ENCODE measurements at places on chromosomes 6 and 20.

DNA sequence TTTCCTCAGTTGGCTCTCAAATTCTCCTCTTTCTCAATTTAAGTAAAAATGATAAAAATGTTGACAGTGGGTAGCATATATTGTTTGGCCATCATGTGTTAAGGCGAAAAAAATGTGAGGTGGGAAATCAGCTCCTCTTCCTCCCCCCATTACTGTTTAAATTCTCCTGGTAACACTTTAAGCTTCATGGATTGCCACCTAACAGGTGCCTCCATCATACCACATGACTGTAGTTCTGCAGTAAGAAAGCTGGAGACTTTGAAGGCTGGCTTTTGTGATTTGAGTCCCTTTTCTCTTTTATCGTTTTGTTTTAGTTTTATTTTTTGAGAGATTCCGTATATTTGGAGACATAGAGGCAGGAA lies 1.2 kb downstream of the ZFAND3 start:
- DNase-seq: no peak

- DNase-seq: no peak
These were observed 36.4 kb upstream of the KAT14 start for GRCh38 chr20:18101125-18101810.

DNA sequence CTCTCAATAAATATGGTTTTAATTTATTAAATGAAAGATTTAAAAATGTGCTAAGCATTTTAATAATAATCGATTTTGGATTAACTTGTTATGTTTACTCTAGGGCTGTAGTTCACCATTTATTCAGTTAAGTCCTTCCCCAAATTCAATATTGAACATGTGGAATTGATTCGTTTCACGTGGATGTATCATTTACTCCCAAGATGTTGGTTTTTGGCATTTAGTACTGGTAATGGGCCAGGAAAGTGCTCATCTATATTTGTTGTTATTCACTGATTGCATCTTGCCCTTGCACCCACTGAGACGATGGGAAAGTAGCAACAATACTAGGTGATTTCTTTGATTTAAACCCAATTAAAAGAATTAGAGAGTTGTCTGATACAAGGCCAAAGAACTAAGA lies 97.1 kb downstream of the ESR1 start:
- no peak for DNase-seq

- DNase-seq: no peak
These were observed 32.3 kb downstream of the ELOVL2 start for GRCh38 chr6:11011787-11012234.

DNA sequence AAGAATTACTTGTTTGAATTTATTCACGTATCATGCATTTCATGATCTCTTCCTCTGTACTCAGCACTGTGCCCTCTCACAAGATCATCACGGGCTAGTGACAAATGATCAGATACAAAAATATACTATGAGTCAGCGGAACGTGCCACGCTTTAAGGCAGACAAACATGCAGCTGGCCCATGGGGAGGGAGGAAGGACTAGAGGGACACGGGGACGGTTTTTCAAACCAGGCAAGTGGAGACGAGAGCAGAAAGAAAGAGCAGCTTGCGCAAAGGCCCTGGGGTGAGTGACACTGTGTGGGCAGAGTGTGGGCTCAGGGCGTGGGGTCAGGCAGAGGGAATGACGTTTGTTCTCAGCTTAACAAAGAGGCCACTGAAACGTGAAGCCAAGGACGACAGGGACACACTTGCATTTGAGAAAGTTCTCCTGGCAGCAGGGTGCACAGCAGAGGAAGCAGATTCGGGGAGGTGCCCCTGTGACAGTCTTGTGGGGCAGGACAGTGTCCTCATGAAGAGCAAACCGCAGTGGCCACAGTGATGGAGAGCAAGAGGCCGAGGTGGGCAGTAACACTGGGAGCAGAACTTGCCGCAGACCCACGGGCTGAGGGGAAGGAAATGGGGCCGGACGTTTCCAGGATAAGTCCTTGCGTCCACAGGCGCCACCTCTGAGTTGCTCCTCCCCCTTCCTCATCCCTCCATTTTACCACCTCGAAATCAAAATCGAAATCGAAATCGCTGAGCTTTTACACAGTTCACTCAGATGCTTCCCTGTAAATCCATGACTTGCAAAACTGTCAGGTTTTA lies 6.9 kb upstream of the RPS6KA2 start:
- DNase-seq: no peak

GRCh38 chr20:48635791-48636267 lies 192.0 kb downstream of the PREX1 start:
- peak; percentile 15 for DNase-seq

GRCh38 chr20:2000285-2000684 lies 6.4 kb upstream of the PDYN start:
- no peak for DNase-seq

GRCh38 chr6:53915026-53915691 lies 120.4 kb downstream of the LRRC1 start:
- no peak for DNase-seq

DNA sequence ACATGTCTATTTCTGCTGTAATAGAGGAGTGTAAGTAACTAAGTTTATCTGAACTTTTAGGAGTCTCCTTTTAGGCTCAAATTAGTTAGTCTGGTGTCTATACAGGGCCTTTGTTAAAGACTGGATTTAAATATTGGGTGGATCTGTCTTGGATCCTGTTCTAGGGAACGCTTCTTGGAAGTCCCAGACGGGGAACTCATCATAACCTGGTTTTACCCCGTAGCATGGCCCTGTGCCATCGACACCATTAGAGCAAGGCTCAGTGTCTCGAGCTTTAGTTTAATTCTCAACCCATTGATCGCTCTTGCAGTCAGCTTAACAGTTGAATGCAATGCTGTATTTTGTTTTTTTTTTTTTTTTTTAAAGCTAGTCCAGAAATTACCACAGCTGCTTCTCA lies 89.9 kb downstream of the CARMIL1 start:
- no peak for DNase-seq

DNA sequence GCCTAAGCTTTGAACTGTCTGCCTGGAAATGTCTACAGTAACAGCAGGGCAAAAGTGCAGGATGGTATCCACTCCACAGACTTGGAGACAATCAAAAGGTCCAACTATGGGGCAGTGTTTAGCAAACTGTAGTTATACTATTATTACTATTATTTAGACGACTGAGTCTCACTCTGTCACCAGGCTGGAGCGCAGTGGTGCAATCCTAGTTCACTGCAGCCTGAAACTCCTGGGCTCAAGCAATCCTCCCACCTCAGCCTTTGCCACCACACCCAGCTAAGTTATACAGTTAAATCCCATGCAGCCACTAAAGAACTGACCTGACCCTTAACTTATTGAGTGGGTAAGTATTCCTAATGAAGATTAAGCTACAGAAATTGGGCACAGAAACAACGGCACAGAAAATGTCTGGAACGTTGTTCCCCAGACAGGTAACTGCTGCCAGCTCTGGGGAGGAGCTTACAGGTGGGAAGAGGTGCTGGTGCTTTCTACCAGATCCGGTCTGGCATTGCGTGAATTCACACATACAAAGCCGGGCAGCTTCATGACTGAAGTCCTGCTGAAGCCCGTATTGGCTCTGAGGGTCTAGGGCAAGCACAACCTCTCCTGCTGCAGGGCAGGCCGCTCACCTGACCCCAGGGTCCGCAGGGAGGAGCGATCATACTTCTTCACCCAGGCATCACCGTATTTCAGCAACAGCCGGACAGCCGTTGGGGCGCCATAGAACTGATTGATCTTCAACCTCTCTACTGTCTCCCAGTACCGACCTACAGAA lies 27.0 kb upstream of the APMAP start:
- no peak for DNase-seq

GRCh38 chr6:110537208-110538123 lies 61.1 kb upstream of the SLC22A16 start:
- DNase-seq: no peak

DNA sequence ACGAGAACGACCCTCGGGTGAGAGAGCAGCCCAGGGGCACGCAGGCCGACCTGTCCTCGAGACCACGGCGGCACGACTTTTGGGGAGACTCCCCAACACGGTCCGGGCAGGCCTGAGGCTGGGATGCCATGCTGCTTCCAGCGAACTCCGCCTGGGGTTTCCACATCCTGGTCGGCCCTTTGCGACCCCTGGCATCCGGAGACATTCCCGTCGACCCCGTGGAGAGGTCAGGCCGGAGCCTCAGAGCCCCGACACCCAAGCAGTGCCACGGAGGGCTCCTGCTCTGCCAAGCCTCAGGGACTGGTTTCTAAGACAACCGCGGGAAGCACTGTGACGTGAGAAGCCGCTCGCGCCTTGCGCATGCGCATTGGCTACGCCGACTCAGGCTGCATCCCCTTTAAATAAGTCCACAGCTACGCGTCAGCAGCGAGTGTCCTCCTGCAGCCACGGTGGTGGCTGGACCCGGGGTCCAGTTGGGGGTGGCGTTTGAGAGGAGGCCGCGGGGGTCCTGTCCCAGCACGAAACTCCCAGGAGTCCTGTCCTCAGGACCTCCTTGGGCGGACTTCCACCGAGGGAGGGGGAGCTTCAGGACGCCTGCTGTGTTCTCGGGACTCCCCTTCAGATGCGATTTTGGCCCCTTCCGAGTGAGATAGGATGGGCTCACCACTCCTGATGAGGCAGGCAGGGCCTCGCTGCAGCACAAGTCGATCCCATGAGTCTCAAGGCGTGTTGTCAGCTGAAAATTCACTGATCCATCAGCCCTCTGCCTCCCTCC lies 1089.3 kb upstream of the DEFB115 start:
- no peak for DNase-seq

DNA sequence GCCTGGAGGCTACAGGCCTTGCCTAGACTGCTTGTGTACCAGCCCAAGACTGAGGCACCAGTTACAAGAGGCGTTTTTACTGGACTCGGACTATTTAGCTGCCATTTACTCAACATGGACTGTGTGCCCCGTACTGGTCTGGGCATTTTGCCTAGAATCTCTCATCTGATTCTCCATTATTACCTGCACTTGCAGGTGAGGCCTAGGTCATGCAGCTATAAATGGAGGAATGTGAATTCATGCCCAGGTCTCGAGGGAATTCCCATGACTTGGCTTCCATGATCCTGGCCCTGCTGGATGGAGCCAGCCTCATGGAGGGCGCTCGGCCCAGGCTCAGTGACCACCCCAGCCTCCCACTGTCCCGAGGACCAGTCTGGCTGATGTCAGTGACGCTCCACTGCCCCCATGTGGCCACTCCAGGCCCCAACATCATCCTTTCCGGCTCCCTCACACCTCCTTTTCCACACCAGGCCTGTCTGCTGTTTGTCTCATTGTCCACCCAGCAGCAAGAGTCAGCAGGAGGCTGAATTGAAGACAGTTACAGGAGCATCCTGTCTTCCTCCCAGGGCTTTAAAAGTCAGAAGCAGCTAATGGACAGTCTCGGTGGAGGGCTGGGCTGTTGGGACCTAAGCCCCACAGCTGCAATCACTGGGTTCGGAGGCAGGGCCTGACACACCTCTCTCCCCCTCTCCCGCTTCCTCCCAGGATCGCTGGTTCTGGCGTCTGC lies 8.7 kb downstream of the MMP24OS start:
- no peak for DNase-seq

- no peak for DNase-seq
These were observed 12.8 kb upstream of the DNAAF9 start for GRCh38 chr20:3420211-3420707.

- DNase-seq: no peak
These were observed 102.8 kb downstream of the NRSN1 start for GRCh38 chr6:24228681-24229255.

- DNase-seq: no peak
These were observed 22.9 kb downstream of the HTR1B start for GRCh38 chr6:77440206-77440976.

GRCh38 chr6:149277621-149278020 lies 39.9 kb upstream of the TAB2 start:
- no peak for DNase-seq

DNA sequence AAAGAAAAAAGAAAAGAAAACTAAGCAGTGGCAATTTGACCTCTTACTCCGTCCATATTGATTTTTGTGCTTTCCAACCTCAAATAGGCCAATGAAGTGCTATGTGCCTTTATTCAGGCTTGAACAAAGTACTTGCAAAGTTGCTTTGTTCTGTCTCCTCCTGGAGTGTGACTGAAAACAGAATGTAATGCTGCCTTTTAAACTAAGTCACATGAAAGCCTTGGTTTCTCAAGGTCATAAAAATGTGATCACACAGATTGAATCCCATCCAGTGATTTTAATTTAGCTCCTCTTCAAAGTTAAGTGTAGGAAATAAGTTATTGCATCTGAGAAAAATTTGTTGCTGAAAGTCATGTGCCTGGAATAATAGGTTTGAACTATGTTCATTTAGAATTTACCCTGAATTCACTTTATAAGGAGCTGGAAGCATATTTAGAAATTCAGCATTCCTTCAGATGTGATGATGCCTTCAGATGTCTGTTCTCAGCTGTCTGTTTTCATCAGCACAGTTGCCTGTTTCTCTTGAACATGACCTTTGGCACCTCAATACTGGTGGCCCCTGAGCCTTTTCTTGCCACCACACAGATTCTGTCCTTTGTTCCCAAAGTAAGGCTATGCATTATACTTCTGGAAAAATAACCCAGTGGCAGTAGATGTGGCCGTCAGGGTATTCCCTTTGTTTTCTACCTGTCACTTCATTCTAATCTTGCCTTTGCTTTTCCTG lies 48.8 kb downstream of the KIZ start:
- DNase-seq: no peak

- no peak for DNase-seq
These were observed 404.6 kb upstream of the IRAK1BP1 start for GRCh38 chr6:78462728-78463127.

DNA sequence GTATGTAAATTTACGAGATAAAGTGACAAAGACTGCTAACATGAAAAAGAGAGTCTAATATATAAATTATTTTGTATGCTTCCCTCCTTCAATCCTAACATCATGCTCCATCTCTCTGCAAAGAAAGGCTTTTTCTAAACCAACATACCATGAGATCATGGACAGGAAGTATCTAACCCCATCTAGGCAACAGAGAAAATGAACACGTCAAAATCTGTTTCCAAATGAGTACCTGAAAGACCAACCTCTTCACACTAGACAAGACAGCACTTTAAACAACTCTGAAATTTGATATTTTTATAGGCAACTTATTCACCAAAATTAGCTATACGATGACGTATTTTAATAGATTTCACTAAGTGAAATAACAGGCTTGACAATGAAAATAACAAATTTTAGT lies 54.6 kb downstream of the MAN1A1 start:
- no peak for DNase-seq

DNA sequence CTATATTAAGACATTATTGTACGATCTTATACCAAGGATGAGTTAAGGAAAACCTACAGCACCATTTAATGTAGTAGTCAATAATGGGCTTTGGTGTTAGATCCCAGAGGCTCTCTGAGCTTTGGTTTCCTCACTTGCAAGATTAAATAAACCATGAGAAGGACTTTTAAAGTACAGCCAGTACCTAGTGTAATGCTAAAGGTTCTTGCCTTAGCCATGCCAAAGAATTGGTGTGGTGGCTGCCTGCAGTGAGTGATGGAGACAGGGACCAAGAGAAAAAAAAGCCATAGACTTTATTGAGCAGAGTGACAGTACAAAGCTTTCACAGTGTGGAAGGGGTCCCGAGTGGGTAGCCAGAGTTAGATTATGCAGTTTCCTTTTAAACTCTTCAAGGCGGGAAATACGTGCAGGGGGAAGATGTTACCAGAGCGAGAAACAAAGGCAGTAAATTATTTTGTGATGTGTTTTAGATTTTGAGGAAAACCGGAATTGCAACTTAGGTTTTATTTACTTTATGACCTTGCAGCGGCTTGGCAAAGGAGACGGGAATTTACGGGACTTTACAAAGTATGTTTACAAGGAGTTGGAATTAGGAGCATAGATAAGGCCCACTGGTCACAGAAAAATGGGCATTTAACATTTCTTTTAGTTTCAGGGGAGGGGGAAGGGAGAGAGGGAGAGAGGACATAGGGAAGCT lies 100.4 kb downstream of the MYO6 start:
- DNase-seq: no peak
